ENCODE measurements at places on chromosomes 12 and 14.

DNA sequence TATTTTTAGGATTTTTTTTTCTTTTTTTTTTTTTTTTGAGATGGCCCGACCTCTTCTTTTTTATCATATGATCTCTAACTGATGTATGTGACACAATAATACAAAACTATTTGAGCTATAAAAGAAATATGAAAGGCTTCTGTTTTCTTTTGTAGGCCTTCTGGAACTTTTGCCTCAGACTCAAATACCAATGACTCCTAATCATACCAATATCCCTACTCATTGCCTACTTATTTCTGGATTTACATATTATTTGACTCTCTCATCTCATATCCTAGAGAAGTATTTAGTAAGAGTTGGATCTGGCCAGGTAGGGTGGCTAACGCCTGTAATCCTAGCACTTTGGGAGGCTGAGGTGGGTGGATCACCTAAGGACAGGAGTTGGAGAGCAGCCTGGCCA is 12.7 kb upstream of the WDR89 start:
- DNase-seq: no peak

DNA sequence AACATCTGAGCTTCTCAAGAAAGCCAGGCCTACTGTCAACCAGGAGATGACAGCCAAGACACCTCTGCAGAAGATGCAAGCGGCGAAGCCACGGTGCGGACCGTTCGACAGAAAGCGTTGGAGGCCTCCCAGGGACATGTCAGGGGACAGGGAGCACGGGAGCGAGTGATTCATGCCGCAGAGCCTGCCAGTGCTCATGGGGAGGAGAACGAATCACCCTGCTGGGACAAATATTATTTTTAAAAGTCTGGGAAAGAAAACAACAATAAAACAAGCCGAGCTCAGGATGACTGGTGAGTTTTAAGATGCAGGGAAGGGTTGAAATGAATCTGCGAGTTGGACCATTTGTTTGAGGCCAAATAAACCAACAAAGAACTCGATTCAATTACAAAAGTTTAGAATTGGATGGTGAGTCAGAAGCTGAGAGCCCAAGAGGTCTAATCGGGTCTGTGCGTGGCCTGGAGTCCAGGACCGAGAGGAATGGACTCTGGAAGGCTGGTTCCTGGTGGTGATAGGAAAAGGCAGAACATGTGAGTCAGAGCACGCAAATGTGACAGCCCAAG is 91.0 kb downstream of the RBM19 start:
- peak; percentile 13 for DNase-seq

GRCh38 chr14:21049271-21049673 is 7.1 kb downstream of the RNASE7 start:
- no peak for DNase-seq

- no peak for DNase-seq
These were observed 124.5 kb downstream of the PTCSC3 start for GRCh38 chr14:36052063-36052462.

DNA sequence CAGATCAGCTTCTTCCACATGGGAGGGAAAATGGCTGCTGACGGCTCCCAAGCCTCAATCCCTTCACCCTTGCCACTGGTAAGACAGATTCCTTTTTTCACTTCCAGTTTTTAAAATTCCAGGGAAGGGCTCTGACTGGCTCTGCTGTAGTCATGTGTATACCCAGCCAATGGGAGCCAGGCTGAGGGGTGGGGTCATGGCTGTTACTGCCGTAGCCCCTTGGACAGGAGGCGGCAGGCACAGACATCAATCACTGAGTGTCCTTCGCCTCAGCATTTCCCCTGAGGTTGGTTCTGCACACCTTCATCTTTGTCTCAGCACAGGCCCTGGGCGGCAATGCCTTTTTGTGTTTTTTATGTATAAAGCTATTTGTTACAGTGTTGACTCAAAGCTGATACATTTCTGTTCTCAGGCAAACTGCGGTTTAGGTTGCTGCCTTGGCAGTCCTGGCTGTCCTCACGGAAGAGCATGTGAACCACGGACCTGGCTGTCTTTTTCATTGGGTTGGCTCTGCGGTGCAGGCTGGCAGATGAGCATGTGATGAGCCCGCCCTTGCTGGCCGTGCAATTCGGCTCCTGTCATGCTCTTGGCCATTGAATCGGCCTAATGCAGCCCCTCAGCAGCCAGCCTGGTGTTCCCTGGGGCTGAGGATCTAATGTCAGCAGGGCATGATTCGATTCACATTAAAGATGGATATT is 74.3 kb downstream of the PPM1A start:
- no peak for DNase-seq
